BJ (cell line): ENCODE measurements at places on chromosomes 12 and 14.

DNA sequence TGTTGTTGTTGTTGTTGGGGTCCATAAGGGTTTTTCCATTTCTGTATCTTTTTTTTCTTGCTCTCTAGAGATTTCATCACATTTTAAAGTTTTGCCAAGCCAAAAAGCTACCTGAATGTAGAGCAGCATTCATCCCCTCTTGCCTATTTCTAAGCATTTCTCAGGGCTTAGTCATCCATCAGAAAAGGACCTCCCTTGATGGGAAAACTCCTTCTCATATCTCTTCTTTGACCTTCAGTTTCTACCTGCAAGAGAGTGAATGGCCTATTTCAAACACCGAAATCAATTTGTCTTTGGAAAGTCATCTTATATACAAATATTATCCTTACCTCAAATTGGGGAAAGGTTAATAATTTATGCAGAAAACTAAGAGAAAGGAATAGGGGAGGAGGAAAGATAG lies 4.5 kb downstream of the MYBPC1 start:
- no peak for DNase-seq

- DNase-seq: no peak
Observed at GRCh38 chr14:67582061-67582460, 18.0 kb downstream of the PIGH start.

DNA sequence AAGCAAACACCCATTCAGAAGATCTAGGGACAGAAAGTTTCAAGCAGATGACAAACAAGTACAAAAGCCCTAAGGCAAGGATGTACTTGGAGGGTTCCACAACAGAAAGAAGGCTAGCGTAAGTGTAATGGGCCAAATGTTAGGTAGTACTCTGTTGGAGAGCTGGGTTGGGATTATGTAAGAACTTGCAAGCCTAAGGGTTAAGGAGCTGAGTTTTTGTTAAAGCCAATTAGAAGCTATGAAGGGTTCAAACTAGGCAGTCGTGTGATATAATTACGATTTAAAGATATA lies 41.4 kb downstream of the HECTD1 start:
- no peak for DNase-seq

- DNase-seq: peak; percentile 94
Observed at GRCh38 chr14:72643317-72643801, 250.5 kb downstream of the DPF3 start.

GRCh38 chr14:30569216-30569902 lies 10.4 kb downstream of the G2E3 start:
- no peak for DNase-seq

DNA sequence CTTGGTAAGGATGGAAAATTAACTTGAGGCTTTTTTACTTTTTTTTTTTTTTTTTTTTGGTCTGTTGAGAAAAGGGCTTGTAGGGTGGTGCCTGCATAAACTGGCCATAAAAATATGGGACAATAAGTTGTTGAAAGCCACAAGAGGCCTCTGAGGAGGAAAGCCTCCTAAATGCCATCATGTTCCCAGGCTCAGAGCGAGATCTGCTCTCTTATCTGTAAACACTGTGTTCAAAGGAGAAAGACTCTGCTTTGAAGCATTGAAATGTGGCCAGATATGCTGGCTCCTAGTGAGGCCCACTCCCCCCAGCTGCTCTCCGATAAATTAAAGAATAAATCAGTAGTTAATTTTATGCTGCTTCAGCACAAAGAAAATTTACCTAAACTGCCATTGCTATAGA lies 504.9 kb downstream of the DIO2 start:
- no peak for DNase-seq

DNA sequence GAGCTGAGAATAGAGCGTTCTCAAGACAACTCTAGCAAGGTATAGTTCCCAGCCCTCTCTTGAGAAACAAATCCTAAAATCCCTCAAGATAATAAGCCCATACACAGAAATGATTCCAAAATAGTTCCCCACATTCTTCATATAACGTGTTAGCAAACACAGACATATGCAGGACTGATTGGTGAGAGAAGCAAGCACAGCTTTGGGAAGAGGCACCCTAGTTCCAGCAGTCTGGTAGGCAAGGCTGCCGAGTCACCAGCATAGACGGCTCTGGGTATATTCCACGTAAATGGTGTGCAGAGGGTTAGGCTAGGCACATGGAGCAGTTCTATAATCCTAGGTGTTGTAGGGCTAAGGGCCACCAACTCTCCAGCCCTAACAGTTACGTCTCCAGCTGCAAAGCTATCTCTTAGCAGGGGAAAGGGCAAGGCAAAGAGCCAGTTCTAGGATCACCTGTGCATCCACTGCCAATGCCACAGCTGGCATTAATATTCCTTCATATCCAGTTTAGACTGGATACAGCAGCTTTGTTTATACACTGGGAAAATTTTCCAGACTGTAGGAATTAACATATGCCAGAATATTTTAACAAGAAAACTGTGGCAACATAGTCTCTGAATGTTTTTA lies 52.9 kb downstream of the SH2B3 start:
- DNase-seq: no peak

- no peak for DNase-seq
Observed at GRCh38 chr12:70448371-70448770, 82.3 kb downstream of the KCNMB4 start.

GRCh38 chr14:37406095-37406494 lies 189.0 kb downstream of the FOXA1 start:
- no peak for DNase-seq

DNA sequence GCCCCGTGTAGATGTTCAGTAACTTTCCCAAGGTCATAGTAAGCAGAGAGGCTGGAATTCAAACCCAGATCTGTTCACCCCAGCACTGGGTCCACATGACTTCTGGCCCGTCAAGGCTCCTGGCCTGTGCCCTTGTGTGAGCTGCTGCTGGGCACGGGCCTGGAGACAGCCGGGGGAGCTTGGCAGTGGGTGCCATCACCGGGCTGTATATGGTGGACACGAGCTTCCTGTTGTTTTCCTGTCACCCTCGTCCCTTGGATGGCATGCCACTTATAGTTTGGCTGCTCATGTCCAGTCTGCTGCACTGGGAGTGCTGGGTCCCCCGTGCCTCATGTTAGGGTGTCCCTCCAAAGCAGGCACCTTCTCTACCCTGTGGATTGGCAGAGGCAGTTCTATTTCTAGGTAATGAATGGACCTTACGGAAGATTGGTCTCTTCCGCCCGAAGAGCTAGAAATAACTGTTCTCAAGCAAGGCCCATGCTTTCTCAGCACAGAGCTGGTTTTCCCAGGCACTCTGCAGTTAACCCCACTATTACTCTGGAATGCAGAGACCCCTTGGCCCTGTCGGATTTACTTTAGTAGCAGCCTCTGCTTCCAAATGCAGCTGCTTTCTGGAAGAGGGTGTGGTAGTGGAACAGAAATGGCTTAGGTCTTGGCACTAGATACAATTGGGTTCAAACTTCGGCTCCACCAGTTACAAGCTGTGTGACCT lies 44.3 kb downstream of the ELK3 start:
- no peak for DNase-seq

DNA sequence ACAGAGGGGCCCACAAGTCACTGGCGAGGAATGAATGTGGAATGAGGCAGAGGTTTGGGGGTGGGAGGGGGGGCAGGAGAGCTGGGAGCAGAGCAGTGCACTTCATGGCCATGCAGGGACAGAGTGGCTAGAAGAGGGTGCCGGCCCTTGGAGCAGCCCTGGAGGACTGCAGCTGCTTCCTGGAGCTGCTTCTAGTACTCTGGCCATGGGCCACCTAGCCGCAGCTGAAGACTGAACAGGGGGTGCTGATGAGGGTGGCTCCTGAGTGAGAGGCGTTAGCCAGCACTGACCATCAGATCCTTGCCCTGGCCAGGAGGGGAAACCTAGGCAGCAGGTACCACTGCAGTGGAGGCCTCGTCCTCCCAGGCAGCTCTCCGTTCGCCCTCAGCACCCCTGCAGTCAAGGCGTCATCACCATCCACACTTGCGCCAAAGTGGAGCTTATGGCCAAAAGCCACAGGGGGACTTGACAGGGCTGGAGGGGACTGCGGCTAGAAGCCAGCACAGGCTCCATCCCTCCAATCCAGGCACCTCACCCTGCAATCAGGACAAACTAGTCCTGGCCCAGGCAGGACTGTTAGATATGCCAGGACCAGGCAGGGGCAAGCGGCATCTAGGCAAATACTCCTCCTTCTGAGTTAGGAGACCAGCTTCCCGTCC lies 16.4 kb downstream of the OTUB2 start:
- no peak for DNase-seq

DNA sequence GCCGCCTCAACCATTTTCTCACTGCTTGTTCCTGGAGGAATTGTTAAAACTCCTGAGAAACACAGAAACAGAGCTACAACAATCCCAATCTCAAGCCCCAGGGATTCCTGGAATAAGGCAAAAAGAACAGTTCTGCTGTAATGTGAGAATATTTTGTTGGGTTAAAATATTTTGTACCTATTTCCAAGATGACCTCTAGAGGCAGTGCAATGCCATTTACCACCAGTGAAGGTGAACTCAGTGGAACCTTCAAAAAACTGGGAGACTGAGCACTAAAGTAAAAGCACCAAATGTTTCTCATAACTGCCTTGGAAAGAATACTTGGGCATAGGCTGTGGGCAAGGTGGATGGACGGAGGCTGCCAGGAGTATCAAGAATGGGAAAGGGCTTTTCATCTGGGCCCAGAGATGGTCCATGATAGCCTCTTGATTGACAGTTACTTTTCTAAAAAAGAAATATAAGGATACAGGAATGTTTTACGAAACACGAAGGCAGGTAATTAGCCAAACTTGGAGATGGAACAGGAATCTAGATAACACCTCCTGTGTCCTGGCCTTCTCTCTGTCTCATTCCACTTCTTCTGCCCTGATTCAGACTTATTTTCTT lies 334.0 kb upstream of the FLRT2 start:
- no peak for DNase-seq

- no peak for DNase-seq
Observed at GRCh38 chr12:106908561-106908960, 47.1 kb upstream of the TMEM263 start.
